ENCODE measurements at places on chromosomes 4 and X.

DNA sequence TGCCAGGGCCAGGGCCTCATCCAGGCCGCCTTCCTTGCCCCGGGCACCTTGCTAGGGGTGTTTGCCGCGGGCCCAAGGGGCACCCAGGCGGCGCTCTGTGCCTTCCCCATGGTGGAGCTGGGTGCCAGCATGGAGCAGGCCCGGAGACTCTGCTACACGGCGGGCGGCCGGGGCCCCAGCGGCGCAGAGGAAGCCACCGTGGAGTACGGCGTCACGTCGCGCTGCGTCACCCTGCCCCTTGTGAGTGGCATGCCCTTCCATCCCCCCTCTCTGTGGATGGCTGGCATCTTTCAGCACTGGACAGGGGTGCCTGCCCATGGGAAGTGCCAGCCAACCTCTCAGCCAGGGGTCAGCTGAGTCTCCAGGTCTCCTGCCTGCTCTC is 3.6 kb downstream of the PLXNB3 start:
- DNase-seq = no peak

- peak; percentile 18 for DNase-seq
Measured at GRCh38 chrX:107978707-107979307, 3.4 kb downstream of the TEX13B start.

DNA sequence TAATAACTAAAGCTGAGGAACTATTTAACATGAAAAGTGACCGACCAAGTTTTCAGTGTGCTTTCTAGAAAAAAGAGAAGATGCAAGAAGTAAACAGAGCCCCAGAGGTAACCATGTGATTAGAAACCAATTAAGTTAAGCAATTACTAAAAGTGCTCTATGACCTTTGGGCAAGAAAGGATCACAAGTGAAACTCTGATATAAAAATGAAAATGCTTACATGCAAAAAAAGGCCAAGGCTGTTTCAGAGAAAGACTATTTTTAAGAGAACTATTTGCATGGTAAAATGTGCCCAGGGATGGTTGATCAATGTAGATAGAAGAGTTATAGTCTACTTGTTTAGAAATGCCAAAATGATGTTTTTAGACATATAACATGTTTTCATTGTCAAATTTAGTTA is 22.0 kb downstream of the KLHL15 start:
- DNase-seq = no peak

DNA sequence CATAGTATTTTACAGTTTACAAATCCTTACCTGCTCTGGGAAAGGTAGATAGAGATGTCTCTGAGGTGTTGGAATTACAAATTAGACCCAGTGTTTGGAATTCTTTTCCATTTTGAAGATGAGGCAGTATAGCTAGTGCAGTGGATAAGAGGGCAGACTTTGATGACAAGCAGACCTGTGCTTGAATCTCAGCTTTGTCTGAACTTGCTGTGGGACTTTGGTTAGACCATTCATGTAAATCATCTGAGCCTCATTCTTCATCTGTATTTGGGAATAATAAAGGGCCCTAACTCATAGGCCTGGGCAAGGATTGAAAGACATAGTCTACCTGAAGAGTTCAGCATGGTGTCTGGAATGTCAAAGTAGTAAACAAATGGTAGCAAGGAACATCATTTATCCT is 77.2 kb upstream of the BOD1L1 start:
- no peak for DNase-seq

DNA sequence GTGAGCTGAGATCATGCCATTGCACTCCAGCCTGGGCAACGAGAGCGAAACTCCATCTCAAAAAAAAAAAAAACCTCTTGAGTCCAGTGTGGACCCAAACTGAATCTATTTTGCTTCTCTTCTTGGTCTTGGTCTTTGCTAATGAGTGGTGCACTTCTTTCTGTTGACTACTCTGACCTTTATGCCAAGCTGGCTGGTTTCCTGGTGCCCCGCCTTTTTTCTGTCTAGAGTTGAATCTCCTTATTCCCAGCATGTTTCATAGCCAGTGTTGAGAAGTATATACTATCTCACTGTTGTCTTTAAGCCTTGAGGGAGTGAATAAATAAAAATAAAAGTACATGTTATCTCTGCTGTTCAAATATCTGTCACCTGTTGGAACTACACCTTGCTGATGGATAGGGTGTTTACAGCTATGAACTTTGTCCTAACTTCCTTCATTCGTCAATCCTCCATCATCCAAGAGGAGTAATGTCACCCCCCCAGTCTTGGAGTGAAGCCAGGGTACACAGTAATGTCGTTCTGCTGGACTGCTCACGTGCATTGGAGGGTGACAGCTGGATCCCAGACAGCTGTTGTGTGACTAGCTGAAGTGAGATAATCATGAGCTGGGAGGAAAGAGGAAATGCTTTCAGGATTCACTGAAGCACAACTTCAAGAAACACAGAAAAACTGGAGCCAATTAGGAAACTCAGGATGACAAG is 99.3 kb upstream of the PRKG2 start:
- DNase-seq = peak; percentile 1

DNA sequence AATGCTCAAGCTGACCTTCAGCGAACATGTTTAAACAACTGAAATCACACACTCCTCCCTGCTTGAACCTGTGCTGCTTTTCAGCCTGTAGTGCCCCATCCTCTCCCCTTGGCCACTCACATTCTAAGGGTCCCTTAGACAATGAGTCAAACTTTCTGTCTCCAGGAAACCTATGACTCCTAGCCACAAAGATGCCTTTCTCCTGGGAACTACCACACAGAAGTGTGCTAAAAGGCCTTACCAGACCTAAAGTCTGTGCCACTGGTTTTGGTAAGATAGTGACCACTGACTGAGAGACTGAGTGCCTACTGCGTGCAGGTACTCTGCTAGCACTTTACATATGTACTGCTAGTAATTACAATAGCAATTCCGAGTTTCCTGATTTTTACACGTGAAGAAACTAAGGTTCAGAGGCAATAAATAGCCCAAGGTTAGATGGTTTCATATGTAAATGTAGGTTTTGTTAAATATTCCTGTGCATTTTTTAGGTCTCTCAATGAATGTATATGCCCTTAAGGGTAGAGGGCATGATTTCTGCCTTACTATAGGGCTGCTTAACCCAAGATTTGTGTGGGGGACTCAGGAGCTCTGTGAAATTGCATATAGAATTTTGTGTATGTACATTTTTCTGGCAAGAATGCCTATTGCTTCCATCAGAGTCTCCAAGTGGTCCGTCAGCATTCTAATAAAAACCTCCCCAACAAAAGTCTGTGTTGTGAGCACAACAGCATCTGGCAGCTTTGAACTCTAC is 71.1 kb downstream of the NSG1 start:
- no peak for DNase-seq

GRCh38 chr4:107034996-107035818 is 906 bp downstream of the DKK2 start:
- DNase-seq = no peak

DNA sequence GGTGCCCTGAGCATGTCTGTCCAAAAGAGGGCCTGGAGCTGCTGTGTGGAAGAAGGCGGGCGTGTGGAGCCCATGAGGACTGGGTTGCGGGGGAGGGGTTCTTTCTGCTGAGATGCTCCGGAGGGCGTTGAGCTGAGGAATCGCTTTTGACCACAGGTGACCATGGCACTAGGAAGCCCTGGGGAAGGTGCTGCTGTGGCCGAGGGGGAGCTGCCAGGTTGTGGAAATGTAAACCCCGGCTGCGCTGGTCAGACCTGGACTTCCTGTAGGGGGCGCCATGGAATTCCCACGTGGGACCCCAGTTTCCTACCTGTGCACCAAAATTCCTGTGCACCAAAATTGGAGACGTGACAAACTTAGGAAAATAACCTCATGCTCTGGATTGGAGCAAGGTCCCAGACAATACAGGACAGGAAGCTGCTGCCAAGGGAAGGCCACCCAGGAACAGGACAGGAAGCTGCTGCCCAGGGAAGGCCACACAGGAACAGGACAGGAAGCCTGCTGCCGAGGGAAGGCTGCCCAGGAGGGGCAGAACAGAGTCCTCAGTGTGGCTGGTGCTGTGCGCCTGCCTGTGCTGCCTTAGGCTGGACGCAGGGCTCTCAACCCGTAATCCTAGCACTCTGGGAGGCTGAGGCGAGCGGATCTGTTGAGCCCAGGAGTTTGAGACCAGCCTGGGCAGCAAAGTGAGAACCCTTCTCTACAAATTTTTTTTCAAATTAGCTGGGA is 28.4 kb upstream of the UVSSA start:
- DNase-seq = no peak

DNA sequence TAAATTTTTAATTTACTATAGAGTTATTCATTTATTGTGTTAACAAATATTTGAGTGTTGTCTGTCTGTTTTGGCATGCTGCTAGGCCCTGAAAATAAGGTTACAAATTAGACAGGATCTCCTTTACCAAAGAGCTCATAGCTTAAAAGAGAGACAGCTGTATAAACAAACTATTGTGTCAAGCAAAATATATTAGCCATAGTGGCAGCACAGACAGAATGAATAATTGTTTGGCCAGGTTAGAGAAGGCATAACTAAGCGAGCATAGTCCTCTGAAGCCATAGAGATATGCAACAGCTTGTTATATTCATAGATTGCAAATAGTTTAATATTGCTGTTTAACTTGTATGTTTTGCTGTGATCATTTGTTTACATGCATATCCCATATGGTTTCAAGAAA is 66.7 kb upstream of the NDUFC1 start:
- DNase-seq = no peak

GRCh38 chr4:47373174-47373573 is 90.3 kb downstream of the COMMD8 start:
- no peak for DNase-seq

GRCh38 chr4:2803624-2804448 is 11.0 kb downstream of the SH3BP2 start:
- no peak for DNase-seq

DNA sequence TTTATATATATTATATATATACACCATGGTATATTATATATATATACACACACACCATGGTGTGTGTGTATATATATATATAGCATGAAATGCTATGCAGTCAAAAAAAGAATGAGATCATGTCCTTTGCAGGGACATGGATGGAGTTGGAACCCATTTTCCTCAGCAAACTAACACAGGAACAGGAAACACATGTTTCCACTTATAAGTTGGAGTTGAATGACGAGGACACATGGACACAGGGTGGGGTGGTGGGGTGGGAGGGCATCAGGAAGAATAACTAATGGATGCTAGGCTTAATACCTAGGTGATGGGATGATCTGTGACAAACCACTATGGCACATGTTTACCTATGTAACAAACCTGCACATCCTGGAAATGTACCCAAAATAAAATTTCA is 293.6 kb upstream of the NDST3 start:
- no peak for DNase-seq

DNA sequence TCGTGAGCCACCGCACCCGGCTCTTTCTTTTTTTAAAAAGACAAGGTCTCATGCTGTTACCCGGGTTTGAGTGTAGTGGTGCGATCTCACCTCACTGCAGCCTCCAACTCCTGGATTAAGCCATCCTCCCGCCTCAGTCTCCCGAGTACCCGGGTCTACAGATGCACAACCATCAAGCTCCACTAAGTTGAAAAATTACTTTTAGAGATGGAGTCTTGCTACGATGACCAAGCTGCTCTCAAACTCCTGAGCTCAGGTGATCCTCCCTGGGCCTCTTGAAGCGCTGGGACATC is 2.0 kb downstream of the SLC25A6 start:
- DNase-seq = no peak

DNA sequence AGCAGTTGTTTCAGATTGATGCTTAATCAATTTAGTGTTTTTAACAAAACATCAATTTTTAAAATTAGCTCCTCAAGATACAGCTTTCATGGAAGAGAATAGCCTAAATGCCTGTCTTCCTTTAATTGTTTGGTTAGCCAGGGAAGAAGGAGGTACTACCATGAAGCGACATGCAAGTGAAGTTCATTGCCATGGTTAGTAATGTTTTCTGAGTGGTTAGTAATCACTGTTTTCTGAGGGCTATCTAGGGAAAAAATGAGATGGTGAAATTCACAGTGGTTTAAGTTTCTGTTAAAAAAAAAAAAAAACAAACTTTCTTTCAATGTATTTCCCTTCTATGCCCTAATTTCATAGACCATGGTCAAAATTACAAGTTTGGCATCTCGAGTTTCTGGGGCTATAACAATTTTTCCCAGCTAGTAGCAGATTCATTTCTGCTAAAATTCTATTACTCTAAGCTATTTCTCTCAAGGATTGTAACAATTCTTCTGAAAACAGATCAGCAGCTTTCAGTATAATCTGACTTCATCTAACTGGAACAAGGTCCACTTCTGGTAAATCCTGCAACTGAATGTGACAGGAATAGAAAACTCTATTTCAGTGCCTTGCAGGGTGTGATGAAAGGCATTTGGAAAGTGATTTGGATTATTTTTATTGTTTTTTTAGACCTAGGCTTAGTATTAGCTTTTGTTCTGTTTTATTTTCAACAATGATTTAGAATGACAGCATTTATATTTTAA is 157.0 kb downstream of the PCDH18 start:
- no peak for DNase-seq

DNA sequence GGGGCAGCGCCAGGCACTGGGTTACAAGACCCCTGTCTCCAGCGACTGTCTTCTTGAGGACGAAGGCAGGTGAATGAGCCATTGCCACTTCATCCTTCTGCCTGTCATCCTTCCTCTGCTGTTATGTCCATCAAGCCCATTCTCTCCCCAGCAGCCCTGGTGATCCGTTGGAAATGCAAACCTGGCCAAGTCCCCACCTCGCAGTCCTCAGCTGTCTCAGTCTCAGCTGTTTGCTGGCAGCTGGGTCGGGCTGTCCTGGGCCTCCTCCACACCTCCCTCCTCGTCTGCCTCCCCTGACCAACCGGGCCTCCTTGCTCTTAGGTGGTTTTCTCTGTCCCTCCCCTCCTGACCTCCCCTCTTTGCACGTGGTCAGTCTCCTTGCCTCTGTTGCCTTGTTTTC is 38.0 kb downstream of the PTTG2 start:
- no peak for DNase-seq

- peak; percentile 49 for DNase-seq
Measured at GRCh38 chr4:140756319-140757231, at the start of gene TBC1D9. TBC1D9 (minus strand) TSS chr4:140756385; CDS start chr4:140756045, 340 bp downstream.

GRCh38 chr4:167025670-167026069 is 208.6 kb downstream of the SPOCK3 start:
- DNase-seq = no peak

GRCh38 chr4:160265836-160266235 is 1163.0 kb downstream of the RAPGEF2 start:
- DNase-seq = no peak

- no peak for DNase-seq
Measured at GRCh38 chr4:158197194-158197776, 13.0 kb upstream of the TMEM144 start.

DNA sequence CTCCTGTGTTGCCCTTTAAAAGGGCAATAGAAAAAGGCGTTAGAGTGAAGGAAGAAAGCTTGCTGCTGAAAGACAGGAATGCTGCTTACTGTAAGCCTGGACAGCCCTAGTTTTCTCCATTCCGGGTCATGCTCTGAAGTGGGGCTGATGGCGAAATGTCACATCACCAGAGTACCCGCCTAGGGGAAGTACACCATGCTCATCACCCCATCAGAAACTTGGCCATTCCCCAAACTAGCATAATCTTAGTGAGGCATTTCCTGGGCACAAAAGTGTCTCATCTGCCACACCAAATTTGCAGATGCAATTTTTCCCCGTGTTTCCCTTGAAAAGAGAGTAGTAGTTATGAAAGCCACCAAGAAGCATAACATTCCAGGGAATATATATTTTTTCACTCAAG is 47.8 kb upstream of the CAMK2D start:
- DNase-seq = no peak
